Nephron progenitor cell (in vitro differentiated cells): ENCODE measurements at places on chromosomes 4 and X.
A peak's percentile ranks its signal among the peaks of the same experiment; 100 is the strongest.

DNA sequence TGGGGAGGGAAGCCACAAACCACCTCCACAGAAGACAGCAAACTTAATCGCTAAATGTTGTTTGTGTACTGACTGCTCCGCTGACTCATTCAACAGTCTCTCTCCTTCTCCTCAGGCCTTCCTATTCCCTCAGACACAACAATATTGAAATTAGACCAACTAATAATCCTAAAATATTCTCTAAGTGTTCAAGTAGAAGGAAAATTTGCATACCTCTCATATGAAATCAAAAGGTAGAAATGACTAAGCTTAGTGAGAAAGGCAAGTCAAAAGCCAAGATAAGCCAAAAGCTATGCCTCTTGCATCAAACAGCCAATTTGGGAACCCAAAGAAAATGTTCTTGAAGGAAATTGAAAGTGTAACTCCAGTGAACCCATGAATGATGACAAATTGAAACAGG, 75.7 kb upstream of the ARHGAP24 start:
- no peak for DNase-seq

DNA sequence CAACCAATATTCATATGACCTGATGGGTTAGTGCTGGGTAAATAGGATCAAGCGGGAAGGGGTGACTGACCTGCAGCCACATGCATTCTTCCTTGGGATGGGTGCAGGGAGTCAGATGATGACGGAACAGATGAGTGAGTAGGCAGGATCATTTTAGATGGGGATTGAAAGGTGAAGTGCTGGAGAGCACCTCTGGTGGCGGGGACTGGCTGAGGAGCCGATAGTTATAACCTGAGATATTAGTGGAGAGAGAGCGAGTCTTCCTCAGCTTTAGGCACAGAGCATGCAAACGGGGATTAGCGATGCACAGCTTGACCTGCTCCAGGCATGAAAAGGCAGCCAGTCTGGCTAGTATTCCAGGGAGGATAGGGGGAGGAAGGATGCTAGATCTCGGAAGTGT, 99.1 kb downstream of the AFF1 start:
- no peak for DNase-seq

DNA sequence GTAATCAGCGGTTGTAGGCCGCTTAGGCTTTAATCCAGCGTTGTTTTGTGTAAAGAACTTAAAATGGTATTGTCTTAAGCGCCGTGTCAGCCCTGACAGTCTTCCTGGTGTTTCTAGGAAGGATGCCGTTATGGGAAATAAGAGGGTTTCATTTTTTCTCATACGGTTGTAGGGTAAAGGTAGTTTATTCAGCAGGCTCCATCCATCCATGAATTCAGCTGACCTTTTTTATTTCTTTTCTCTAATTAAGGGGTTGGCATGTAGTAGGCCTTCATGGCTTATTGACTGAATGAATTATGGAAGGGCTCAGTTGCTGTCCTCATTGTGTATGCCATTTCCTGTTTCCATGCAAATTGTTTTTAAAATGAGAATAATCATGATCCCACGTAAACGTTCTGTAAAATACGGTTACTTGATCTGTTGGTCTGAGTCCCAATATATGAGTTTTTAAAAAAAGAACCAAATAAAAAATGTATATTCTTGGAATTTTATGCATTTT, 693 bp downstream of the OCIAD1 start:
- no peak for DNase-seq

GRCh38 chr4:146245850-146246249, 31.5 kb downstream of the REELD1 start:
- DNase-seq, result no peak

- DNase-seq, result no peak
These were observed 118.5 kb upstream of the VCX2 start for GRCh38 chrX:8289523-8289922.

DNA sequence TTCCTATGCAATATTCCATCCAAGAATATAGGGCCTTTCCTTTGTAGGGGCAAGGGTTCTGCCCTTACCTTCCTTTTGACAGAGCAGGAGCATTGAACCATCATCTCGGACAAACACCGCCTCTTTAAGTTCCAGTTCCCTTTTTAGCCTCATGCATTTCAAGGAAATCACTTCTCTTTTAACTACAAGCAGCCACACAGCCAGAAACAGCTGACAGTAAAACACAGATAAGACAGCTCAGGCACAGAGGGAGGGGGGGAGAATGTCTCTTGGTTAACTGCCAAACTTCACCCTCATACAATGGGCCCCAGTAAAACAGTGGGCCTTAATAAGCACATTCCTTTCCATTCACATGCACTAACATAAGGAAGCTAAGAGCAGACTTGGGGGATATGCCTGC, 648.3 kb downstream of the GABRG1 start:
- no peak for DNase-seq

DNA sequence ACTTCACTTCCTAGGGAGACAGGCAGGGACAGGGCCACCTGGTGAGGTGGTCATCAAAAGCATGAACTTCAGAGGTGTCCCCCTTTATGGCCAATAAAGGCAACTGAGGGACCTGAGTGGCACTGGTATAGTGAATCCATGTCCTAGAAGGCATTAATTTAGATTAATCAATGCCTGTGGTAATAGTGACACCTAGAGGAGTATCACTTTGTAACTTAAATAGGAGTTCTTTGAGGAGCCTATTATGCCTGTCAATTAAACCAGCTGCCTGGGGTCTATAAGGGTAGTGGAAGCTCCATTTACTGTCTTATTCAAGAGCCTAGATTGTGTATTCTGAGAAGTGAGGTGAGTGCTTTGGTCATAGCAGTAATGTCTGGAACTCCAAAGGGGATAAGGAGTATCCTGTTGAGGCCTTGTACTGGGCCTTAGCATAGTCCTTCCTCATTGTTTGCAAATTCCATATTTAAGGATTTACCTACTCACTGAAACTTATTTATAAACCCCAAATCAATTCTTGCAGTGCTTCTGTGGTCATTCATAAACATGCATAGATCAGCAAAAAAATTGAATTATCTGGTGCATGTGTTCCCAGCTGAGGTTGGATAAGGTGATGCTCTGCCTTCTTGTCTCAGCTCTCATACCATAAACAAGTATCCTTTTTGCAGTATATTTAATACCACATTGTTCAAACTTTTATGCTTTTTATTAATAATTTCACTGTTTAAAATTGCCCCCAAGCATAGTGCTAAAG, 213.8 kb upstream of the RADX start:
- no peak for DNase-seq

- DNase-seq, result no peak
These were observed 81.6 kb downstream of the DTHD1 start for GRCh38 chr4:36363024-36363423.

- no peak for DNase-seq
These were observed 189.6 kb downstream of the TMEM47 start for GRCh38 chrX:34467437-34467836.

DNA sequence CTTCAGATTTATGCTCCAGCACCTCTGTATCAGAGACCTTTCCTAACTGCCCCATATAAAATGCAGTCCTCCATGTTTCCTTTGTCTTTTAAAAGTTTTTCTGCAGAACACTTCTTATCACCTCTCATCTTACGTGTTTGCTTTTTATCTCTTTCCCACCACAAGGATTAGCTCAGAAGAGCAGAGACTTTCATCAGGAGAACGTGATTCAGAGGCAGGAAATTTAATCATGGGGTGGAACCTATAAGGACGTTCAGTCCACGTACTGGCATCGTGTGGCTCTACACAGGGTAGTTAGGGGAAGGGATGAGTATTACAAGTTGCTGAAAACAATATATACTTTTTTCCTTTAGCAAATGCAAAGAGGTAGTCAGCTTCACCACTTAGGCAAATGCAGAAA, 98.7 kb downstream of the SORBS2 start:
- DNase-seq, result no peak

DNA sequence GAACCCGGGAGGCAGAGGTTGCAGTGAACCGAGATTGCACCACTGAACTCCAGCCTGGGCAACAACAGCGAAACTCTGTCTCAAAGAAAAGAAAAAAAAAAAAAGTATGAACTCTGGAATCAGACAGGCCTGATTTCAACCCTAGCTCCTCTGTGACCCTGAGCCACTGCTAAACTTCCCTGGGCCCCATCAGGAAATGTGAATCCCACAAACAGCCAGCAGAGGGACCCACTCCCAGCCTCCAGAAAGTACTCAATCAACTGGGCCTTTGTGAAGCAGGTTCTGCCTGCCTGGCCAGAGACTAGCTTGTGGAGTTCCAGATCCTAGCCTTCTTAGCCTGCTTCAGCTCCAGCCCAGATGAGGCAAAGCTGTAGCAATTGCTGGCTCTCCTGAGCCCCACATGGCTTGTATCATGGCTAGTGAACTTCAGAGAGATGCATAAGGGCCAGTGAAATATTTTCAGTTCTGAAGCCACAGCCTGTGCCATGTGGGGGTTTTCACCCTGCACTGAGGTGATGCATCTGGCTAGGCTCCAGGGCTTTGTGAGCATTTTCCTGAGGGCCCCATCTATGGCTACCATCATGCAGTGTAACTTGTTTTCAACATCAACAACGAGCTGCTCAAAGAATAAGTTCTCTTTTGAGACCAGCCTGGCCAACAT, 7.2 kb upstream of the IDS start:
- DNase-seq, result peak; percentile 49

- DNase-seq, result no peak
These were observed 84.3 kb upstream of the PGRMC2 start for GRCh38 chr4:128371876-128372275.

- no peak for DNase-seq
These were observed 89.2 kb upstream of the GPM6B start for GRCh38 chrX:13906093-13906492.

DNA sequence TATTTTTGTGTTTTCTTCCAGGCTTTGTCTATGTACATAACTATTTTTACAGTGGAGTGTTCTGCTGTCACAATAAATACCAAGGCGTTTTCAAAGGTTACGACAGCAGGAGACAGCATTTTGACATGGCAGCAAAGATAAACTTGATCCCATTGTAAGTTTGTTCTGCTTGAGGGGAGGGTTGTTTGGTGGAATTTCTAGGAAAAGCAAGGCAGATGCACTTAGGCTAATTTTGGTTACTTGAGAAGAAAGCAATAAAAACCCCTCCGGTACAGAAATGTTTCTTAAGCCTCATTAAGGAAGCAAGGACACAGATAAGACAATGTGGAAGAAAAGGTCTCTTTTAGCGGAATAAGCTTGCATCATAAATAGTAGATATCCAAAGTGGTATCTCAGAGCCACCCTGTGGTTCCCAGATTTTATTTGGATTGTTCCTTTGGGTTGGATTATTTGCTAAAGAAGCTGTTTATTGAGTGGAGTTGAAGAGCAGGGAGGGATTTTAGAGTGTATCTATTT, 54.3 kb downstream of the CLCN5 start:
- DNase-seq, result no peak

DNA sequence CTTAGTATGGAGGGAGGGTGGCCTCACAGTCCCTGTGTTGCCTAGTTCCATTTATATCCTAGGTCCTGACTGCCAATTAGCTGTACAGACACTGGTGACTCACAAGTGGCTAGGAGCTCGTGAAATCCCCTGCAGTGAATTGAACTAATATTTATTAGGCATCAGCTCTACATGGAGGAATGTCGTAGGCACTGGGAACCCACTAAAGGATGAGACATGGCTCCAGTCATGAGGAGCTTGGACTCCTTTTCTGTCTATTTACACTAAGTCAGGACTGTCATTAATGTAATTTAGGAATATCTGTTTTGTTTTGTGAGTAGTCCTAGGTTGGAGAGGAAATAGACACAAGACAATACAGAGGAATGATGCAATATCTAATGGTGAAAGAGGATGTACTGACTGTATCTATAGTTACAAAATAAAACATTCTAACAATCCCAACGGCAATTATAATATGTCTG, 67.7 kb downstream of the MID1IP1 start:
- no peak for DNase-seq

DNA sequence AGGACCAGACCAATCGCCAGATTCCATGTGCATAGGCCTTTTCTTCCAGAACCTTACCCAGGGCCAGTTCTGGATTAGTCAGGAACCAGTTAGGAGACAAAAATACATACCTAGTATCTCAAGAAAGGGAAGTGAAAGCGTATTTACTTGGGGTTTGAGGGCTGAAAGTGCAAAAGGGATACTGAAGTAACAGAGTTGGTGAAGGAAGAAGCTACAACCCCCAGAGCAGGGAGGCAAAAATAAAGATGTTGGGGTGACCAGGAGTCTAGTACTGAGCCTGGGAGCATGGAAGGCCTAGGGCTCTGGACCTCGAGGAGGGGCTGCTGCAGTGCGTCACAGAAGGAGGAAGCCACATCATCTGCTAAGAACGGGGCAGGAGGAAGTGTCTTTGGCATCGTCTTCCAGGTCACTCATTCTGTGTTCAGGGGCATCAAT, 38.3 kb downstream of the TKTL1 start:
- no peak for DNase-seq

- no peak for DNase-seq
These were observed 82.4 kb downstream of the HTRA3 start for GRCh38 chr4:8351931-8352367.

GRCh38 chr4:164027805-164028204, 533.3 kb downstream of the TMA16 start:
- DNase-seq, result no peak

DNA sequence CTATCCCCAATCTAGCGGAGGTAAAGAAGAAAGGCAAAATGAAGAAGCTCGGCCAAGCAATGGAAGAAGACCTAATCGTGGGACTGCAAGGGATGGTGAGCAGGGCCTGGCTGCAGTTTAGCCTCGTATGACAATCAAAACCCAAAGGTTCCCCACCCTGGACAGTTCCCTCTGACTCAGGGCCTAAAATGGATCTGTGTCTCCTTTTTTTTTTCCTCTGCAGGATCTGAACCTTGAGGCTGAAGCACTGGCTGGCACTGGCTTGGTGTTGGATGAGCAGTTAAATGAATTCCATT, 986 bp downstream of the HDAC6 start:
- no peak for DNase-seq

GRCh38 chr4:19300213-19300612, 951.5 kb upstream of the SLIT2 start:
- DNase-seq, result no peak

DNA sequence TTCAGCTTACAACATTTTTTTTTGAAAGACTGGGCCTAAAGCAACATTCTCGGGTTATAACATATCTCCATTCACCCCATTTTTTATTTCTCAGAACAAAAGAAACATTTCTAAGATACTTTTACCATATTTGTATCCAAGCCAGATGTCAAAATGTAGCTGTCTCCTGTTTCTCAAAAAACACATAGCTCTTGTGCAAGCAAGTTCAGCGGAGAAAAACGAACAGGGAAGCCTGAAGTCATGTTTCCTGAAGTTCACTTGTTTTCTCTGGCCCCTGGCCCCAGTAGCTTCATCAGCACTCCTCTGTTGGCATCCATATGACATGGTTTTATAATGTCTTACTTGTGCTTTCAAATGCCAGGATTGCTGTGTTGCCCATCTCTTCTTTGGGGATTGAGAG, 218.2 kb downstream of the BANK1 start:
- no peak for DNase-seq

- DNase-seq, result no peak
These were observed 24.8 kb upstream of the RNF4 start for GRCh38 chr4:2443956-2444740.

GRCh38 chrX:7059859-7060258, 87.7 kb upstream of the STS start:
- DNase-seq, result no peak

- DNase-seq, result no peak
These were observed 181.0 kb downstream of the SPANXN3 start for GRCh38 chrX:143336261-143336660.

GRCh38 chrX:1803741-1804140, 188.9 kb downstream of the ASMT start:
- DNase-seq, result no peak
